Cardiac muscle cell (in vitro differentiated cells and primary cell): ENCODE measurements at places on chromosomes 2 and 18. TPM values are rescaled to one million over a fixed set of nuclear protein-coding genes. Genes with fewer than 3 reads are reported as not detected.

The PTPN4 gene
- polyA plus RNA-seq = 26.3 and 48.1 TPM in 2 replicates

The C2orf15 gene
- 2.3 and 5.9 TPM in 2 replicates for polyA plus RNA-seq

DNA sequence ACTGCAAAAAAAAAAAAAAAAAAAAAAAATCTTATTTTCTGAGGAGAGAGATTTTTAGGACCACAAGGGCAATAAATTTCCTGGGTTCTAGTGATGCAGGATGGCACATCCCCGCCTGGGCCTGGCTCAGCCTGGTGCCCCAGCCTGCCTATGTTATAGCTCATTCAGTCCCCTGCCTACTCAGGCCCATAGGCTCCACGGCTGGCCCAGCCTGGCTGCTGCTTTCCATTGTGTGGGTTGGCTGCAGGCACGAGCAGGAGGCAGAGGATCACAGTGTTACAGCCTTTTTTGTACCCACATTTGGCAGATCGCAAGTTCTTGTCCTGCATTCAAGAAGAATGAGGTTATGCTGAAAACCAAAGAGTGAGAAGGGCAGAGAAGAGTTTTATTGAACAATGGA is 2.8 kb upstream of the SULT6B1 start:
- no peak for DNase-seq

GRCh38 chr2:23772056-23772455 is 154.9 kb downstream of the ATAD2B start:
- DNase-seq = no peak

- DNase-seq = no peak
Measured at GRCh38 chr2:241903121-241904010, 33.8 kb downstream of the RTP5 start.

DNA sequence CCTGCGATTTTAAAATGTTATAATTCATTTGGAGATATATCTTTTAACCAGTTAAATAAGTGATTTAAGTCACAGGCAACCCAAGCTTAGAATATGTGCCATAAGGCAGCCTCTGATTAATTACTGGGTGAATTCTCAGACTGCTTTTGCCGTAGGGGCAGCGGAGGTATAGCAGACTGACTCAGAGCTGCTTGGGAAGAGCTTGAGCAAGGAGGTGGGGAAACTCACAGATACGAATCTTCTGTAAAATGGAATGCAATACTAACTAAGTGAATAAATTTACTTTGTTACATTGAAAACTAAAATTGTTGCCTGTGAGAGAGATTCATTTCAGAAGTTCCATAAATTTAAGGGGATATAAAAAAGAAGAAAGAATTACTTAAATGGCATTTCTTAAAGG is 115.4 kb downstream of the KYNU start:
- no peak for DNase-seq

- peak; percentile 54 for DNase-seq
Measured at GRCh38 chr2:11681722-11682589, 12.0 kb upstream of the NTSR2 start.
